ENCODE measurements at places on chromosomes 7 and 10. TPM values are rescaled to one million over a fixed set of nuclear protein-coding genes. Genes with fewer than 3 reads are reported as not detected.

GRCh38 chr10:73413528-73414229 lies at the start of gene ANXA7:
ANXA7 (minus strand) TSS chr10:73414058; CDS start chr10:73400856, 13,202 bp downstream.
- H3K4me3 ChIP-seq: peak within 1 kb of the TSS; percentile 87
- peak; percentile 96 for DNase-seq
- peaks cover 13% of the 10 kb centered on the region for H3K36me3 ChIP-seq
- peaks cover 3% of the 10 kb centered on the region for H3K27me3 ChIP-seq
- H3K27ac ChIP-seq: peak within 1 kb of the TSS; percentile 87
- peaks cover 50% of the 10 kb centered on the region for H3K4me1 ChIP-seq

DNA sequence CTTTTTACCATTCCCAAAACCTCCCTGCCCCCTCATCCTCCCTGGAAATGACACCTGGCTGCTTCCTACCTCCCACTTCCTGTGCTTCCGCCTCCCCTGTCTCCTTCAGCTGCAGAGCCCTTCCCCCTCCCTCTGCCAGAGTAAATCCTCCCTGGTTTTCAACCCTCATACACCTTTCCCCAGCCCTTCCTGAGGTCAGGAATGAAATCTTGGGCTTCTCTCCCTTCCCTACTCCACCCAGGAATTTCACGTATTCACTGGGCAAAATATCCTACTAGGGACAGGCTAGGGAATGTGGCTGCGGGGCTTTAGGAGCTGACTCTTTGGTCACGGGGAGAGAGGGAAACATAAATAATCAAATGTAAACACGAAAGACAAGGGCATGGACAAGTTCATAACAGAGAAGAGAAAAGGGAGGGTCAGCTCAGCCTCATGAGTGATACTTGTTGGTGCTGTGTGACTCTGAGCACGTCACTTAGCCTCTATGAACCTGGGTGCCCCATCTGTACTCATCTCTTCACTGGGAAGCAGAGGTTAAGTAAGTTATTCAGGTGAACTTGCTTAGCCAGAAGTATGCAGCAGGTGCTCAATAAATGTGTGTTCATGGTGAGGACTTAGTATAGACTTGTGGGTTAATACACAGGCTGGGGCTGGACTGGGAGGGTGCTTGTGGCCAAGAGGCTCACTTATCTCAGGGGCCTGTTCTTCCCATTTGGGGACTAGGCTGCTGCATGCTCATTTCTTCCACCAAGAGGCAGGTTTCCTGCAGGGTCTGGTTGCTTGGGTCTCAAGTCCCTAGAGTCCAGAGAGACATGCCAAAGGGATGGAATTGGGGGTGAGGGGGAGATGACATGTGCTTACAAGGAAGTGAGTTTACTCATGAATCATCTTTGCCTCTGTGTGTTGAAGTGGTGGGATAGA lies 10.0 kb upstream of the DUSP5 start:
- no peak overlapping the region for H3K4me3 ChIP-seq
- H3K4me1 ChIP-seq: peaks cover 18% of the 10 kb centered on the region
- H3K27ac ChIP-seq: no peak overlapping the region

- H3K4me3 ChIP-seq: no peak overlapping the region
- no peaks in the 10 kb centered on the region for H3K36me3 ChIP-seq
- H3K4me1 ChIP-seq: no peaks in the 10 kb centered on the region
Measured at GRCh38 chr10:129853562-129853903, 110.5 kb downstream of the EBF3 start.

DNA sequence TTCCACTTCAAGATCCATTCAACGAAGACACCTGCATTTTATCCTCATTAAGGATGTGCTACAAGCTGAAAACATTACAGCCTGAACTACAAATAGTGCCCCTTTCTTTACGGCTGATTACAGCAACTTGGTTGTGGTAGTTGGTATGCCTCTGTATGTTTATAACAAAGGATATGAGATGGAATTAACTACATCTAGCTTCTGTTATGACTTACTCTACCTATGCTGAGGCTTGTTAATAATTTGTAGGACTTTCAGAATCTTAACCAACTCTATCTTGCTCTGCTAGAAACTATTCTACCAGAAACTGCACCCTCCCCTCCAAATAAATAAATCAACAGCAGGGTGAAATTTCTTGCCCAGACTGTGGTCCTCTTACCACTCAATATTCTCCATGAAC lies 448.1 kb downstream of the GRM8 start:
- H3K36me3 ChIP-seq: no peaks in the 10 kb centered on the region
- DNase-seq: no peak
- no peak overlapping the region for H3K4me3 ChIP-seq
- no peaks in the 10 kb centered on the region for H3K4me1 ChIP-seq
- no peak overlapping the region for H3K27ac ChIP-seq

DNA sequence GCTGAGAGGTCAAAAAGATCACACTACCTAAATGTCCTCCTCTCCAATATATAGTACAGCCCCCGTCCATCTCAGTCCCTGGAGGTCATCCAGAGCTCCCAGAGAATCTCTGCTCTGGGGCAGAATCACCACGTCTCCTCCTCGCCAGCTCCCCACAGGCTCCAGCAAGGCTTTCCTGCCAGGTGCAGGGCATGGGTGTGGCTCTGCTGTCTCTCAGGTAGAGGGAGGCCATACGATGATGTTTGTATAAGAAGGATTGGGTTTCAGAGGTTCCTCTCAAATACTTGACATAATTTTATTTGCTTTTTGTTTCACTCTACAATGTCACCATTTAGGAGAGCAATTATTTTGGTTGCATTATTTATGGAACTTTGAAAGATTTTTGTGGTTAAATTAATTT lies 98.3 kb upstream of the PRSS58 start:
- H3K36me3 ChIP-seq: no peaks in the 10 kb centered on the region
- H3K4me3 ChIP-seq: no peak overlapping the region
- H3K27me3 ChIP-seq: no peaks in the 10 kb centered on the region

- no peaks in the 10 kb centered on the region for H3K4me1 ChIP-seq
- no peaks in the 10 kb centered on the region for H3K27me3 ChIP-seq
- no peak overlapping the region for H3K4me3 ChIP-seq
- H3K27ac ChIP-seq: no peak overlapping the region
- no peak for DNase-seq
Measured at GRCh38 chr7:145644426-145645134, 472.0 kb upstream of the CNTNAP2 start.

GRCh38 chr10:133343558-133343957 lies 3.6 kb upstream of the PRAP1 start:
- H3K4me1 ChIP-seq: no peaks in the 10 kb centered on the region
- no peak overlapping the region for H3K27ac ChIP-seq
- H3K4me3 ChIP-seq: no peak overlapping the region
- no peak for DNase-seq

DNA sequence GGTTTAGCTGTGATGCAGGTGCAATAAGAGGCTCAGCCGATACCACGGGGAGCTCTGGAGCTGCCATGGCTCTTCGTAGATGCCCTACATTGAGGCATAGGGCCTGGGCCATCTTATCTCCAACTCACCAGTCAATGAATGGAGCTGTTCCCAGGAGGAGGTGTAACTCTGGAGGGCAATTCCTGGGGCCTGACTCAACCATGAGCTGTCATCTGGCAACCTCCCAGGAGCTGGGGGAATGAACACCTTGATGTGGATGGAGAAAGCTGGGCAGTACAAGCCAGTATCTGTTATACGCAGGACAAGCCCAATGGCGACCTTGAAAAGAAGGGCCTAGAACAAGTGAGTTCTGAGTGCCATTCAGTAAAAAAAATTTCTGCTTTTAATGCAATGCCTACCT lies 224.0 kb upstream of the PLXDC2 start:
- H3K27ac ChIP-seq: no peak overlapping the region
- no peaks in the 10 kb centered on the region for H3K4me1 ChIP-seq
- no peak for DNase-seq
- H3K4me3 ChIP-seq: no peak overlapping the region

DNA sequence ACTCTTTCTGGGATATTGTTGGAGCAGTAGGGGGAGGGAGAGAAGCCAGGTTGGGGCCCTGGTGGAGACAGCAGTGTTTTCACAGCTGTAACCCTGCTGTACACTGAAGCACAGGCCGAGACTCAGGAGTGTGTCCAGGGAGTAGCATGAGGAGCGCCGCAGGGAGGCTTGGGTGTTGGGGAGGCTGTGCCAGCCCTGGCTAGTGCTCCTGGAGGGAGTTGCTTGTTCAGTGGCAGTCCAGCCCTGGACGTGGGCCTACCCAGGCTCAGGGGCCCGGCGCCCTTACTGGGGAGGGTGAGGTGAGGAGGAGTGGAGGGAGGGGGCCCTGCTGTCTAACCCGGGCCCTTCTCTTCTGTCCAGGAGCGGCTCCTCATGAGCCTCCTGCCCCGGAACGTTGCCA lies 35.9 kb downstream of the ADCY1 start:
- H3K27ac ChIP-seq: no peak overlapping the region
- H3K4me3 ChIP-seq: no peak overlapping the region
- H3K27me3 ChIP-seq: peaks cover 7% of the 10 kb centered on the region
- no peak for DNase-seq
- no peaks in the 10 kb centered on the region for H3K36me3 ChIP-seq

- no peak for DNase-seq
- H3K36me3 ChIP-seq: no peaks in the 10 kb centered on the region
- no peaks in the 10 kb centered on the region for H3K4me1 ChIP-seq
- no peak overlapping the region for H3K4me3 ChIP-seq
- peaks cover 4% of the 10 kb centered on the region for H3K27me3 ChIP-seq
Measured at GRCh38 chr7:43430411-43430810, 152.5 kb upstream of the STK17A start.

- peak overlapping the region; percentile 44 for H3K4me3 ChIP-seq
- peak; percentile 88 for DNase-seq
- H3K4me1 ChIP-seq: peaks cover 44% of the 10 kb centered on the region
Measured at GRCh38 chr7:38232502-38233366, 40.7 kb downstream of the TARP start.

GRCh38 chr10:31261511-31262311 lies 57.3 kb upstream of the ZEB1 start:
- H3K4me3 ChIP-seq: no peak overlapping the region
- H3K4me1 ChIP-seq: no peaks in the 10 kb centered on the region
- no peaks in the 10 kb centered on the region for H3K36me3 ChIP-seq
- no peak for DNase-seq
- H3K27me3 ChIP-seq: peaks cover 3% of the 10 kb centered on the region

- H3K27ac ChIP-seq: no peak overlapping the region
- H3K36me3 ChIP-seq: no peaks in the 10 kb centered on the region
- H3K4me1 ChIP-seq: no peaks in the 10 kb centered on the region
- DNase-seq: no peak
- H3K4me3 ChIP-seq: no peak overlapping the region
Measured at GRCh38 chr10:119005362-119006043, 24.0 kb upstream of the NANOS1 start.

- H3K4me1 ChIP-seq: no peaks in the 10 kb centered on the region
- H3K4me3 ChIP-seq: no peak overlapping the region
- H3K27me3 ChIP-seq: peaks cover 6% of the 10 kb centered on the region
- DNase-seq: no peak
- H3K36me3 ChIP-seq: no peaks in the 10 kb centered on the region
- H3K27ac ChIP-seq: no peak overlapping the region
Measured at GRCh38 chr10:77289027-77289501, 348.5 kb downstream of the KCNMA1 start.

DNA sequence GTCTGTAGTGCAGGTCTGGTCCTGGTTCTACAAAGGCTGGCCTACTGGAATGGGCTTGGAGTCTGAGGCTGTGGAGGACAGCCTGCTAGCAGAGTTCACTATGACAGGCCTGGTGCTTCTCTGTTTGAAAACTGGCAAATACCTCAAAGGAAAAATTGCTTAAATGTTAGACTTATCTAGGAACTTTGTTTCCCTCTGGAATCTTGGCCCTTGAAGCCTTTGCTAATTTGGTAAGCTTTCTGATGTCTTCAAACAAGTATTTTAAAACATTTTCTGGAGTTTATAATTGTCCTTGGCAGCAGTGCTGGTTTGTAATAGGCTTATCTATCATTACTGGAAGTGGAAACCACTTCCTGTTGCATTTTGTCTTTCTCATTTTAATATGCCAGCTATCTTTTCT lies 139.7 kb downstream of the TMEM26 start:
- DNase-seq: no peak
- peaks cover 14% of the 10 kb centered on the region for H3K4me1 ChIP-seq
- H3K36me3 ChIP-seq: no peaks in the 10 kb centered on the region
- no peaks in the 10 kb centered on the region for H3K27me3 ChIP-seq

DNA sequence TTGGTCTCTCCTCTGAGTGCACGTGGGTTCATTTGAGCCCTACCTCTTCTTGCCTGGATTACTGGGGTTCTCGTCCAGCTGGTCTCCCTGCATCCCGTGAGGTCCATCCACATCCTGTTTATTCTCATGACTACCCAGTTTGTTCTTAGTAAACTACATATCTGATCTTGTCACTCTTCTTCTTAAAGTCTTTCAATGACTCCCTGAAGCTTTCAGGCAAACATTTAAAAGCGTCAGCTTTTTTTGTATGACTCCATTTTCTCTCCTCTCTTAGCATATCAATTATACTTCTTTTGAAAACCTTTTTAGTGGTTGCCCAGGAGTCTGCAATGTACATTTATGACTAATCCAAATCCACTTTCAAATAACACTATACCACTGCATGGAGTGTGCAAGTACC lies 7.5 kb downstream of the SFXN2 start:
- no peak for DNase-seq
- H3K36me3 ChIP-seq: peaks cover 32% of the 10 kb centered on the region
- peaks cover 27% of the 10 kb centered on the region for H3K4me1 ChIP-seq
- no peak overlapping the region for H3K4me3 ChIP-seq
- no peaks in the 10 kb centered on the region for H3K27me3 ChIP-seq
- H3K27ac ChIP-seq: peak overlapping the region; percentile 59

DNA sequence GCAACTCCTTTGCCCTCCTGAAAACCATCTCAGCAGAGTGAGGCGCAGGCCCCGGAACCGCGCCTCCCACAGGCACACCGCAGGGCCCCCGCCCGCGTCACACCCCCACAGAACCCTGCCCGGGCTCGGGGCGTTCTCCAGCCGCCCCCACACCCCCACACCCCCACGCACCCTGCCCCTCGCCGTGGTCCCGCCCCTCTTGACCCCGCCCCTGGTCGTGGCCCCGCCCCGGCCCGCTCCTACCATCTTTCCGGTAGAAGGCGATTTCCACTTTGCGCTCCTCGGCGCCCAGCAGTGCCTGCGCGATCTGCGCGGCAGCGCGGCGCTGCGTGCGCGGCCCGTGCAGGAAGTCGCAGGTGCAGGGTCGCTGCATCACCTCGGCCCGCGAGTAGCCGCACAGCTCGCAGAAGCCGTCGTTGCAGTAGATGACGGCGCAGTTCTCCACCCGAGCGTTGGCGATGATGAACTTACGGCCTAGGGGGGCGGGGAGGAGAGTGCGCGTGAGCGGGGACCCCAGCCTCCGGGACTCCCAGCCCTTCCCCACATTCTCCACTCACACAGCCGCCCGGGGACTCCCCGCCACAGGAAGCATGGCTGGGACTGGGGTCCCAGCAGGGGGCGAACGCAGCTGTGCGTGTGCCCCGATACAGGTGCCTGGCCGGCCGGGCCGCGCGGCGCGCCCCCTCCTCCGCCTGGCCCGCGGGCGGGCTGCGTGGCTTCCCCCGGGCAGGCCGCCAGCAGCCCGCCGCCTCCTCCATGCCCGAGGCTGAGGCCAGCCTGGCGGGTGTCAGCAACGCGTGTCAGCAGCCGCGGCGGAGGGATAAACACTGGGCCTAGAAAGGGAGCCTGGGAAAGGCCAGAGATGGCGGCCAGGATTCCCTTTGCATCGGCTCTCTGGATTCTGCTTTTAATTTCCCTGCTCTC lies 3.4 kb downstream of the KCNH2 start:
- H3K4me3 ChIP-seq: peak overlapping the region; percentile 83
- peaks cover 21% of the 10 kb centered on the region for H3K27me3 ChIP-seq
- no peaks in the 10 kb centered on the region for H3K36me3 ChIP-seq
- H3K4me1 ChIP-seq: peaks cover 23% of the 10 kb centered on the region

CADPS2 gene
- not detected for total RNA-seq

NPC1L1 gene
- total RNA-seq: 0.07 TPM

ENKUR gene
- total RNA-seq: not detected

ERVW-1 gene
- total RNA-seq: not detected
